ENCODE measurements at places on chromosomes 6 and 20.

GRCh38 chr6:136111831-136112230 is 138.3 kb downstream of the MTFR2 start:
- DNase-seq: no peak

DNA sequence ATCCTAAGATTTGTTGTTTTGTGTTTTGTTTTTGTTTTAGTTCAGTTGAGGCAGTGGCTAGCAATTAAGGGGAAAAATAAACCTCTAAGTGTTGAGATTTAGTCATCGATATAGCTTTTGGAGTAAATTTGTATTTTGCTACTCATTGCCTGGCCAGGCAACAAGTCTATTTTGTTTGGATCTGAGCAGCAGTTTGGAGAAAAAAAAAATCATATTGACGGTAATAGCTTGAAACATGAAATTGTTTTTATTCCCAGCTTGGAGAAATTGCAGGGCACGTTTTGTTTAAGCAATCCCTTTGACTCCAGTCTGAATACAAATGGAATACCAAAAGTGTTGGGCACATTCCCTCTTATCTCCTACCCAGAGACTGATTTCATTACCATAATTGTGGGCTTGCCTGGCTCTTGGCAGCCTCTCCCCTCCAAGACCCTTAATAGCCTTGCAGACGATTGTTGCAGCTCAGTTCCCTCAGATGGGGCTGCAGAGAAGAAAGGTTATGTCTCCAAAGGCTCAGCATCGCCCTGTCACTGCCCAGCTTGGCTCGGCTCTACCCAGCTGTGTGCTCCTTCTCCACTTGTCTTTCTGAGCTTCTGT is 56.0 kb downstream of the ISM1 start:
- no peak for DNase-seq

DNA sequence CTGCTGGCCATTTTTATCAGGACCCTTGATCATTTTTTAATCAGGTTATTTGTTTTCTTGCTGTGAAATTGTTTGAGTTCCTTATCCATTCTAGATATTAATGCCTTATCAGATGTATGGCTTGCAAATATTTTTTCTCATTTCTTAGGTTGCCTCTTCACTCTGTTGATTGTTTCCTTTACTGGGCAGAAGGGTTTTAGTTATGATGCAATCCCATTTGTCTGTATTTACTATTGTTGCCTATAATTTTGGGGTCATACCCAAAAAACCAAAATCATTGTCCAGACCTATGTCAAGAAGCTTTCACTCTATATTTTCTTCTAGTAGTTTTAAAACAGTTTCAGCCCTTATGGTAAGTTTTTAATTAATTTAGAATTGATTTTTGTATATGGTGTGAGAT is 172.5 kb downstream of the SLC24A3 start:
- DNase-seq: no peak

GRCh38 chr6:105952772-105953690 is 133.1 kb upstream of the PRDM1 start:
- DNase-seq: no peak

- peak; percentile 81 for DNase-seq
Measured at GRCh38 chr6:127464881-127465459, 5.8 kb upstream of the KIAA0408 start.

- no peak for DNase-seq
Measured at GRCh38 chr6:100115407-100116101, 121.5 kb upstream of the MCHR2 start.

DNA sequence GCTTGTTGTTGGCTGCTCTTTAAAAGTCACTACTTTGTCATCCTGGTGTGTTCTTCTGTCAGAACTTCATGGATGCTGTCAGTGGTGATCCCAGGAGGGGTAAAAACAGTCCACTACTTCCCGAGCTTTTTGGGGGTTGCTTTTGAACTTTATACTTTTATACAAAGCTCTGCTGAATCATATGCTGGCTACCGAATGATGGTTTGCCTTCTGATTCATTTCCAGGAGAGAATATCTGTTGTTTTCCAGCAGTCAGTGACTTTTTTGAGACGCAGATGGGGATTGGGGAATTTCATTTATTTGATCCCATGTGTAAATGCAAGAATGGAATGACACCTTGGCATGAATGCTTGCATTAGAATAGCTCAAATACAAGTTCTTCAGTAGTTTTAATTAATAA is 32.7 kb upstream of the COL10A1 start:
- DNase-seq: no peak

DNA sequence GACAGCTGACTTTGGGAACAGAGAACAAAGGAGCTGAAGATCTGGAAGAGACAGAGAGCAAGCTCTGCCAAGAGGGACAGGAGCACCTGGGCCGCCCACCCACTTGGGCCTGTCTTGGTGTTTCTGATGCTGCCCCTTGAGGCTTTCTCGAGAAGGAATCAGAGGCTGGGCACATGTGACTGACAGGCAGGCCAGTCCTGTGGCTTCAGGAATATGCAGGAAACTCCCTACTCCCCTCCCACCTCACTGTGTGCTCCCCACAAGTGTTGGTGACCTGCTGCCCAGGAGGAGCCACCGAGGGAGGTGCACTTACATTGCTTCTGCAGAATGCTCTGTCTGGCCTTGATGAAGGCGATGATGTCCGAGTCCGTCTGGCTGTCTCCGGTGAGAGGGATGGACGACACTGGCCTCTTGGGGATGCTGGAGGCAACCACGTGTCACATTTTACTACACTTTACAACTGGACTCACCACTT is 20.9 kb upstream of the KCNK16 start:
- DNase-seq: no peak

DNA sequence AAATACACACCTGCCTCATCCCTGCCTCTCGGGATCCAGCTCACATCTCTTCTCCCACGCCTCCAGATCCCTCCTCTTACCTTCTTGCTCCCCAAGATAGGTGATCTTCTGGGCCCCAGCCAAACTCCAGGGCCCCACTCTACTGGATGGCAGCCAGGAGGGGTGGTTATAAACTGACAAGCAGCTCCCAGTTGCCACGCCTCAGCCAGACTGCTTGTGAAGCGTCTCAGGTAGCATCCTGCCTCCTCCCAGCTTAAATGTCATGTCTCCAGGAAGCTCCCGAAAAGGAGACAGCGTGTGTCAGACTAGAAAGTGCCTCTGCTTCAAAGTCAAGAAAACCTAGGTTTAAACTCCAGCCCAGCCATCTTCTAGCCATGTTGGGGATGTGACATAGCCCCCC is 114.1 kb downstream of the LRFN2 start:
- no peak for DNase-seq

GRCh38 chr20:58017231-58017969 is 211.1 kb downstream of the ANKRD60 start:
- no peak for DNase-seq

DNA sequence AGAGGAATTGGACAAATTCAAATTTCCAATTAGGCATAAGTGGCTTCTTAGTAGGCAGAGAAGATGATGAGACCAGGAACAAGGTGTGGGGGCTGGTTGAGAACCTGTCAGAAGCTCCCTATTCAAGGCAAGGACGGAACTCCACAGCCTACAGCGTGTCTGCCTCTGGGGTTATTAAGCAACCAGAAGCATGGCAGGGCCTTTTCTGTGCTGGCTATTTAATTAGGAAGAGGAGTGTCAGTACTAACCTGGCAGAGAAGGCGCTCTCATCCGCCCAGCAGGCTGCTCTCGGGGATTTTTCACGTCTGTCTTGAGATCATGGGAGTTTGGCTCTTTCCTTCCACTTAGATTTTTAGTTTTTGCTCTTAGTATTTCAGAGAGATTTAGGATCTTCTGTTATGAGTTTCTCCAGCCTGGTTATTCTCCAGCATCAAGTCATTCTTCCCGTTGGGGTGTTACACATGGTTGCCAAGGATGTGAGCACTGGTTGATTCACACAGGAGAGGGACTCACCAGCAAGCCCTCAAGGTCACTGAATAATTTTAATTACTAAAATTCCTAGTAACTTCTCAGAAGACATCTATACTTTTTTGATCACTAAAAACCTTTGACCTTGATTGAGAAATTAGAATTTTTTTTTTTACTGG is 23.9 kb downstream of the ADTRP start:
- DNase-seq: no peak

GRCh38 chr20:57977569-57977968 is 250.9 kb downstream of the ANKRD60 start:
- no peak for DNase-seq

All from glutamatergic neuron (in vitro differentiated cells).